Fibroblast of skin of right quadriceps (primary cell): ENCODE measurements at places on chromosomes 5 and 9.

- DNase-seq = no peak
These were observed 99.6 kb upstream of the SLC44A1 start for GRCh38 chr9:105144841-105145240.

DNA sequence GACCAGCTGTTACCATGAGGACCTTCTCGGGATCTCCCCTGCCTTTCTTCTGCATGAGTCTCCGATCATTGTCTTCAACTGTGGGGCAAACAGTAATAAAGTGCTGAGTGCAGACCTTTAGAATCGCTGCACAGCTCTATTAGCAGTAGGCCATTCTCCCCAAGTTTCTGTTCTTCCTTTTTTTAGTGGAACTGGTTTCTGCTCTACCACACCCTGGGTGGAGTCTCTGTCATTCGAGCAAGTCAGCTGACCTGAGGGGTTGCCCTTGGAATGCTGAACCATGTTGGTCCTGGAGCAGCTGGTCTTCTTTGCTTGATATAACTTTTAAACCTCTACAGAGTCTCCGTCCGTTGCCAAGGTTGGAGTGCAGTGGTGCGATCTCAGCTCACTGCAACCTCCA lies 33.4 kb upstream of the GNPDA1 start:
- DNase-seq = no peak

- no peak for DNase-seq
These were observed 8.8 kb downstream of the CLPTM1L start for GRCh38 chr5:1336106-1336561.

DNA sequence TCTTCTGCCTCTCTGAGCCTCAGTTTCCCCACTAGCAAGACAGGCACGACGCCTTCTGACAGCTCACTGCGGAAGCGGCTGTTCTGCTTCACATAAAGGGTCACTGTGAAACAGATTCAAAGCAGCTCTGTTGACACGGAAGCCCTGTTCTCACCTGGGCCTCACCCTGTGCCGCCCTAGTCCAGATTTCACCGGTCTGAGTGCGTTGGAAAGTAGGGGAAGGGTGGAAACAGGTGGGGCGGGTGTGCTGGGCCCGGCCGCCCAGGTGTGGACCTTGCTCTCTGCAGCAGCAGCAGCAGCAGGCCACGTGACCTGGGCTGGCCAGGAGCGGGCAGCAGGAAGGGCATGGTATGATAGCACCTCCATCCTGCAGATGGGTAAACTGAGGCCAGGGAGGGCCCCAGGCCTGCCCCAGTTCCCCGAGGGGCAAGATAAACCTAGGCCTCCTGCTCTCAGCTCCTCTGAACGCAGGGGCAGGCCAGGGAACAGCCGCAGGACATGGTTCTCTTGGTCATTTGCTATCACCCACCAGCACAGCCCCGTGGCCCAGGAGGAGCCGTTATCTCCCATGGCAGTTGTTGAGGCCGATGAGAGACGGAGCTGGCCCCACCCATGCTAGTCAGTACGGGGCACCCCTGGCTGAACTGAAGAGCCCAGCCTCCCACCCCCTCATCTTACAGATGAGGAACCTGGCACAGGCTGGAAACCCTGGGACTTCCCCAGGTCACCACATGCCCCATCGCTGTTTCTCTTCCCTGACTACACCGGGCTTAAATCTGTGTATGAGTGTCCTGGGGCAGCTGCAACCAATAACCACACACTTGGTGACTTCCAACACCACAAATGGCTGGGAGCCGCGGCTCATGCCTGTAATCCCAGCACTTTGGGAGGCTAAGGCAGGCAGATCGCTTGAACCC lies 12.1 kb downstream of the PTGES2 start:
- DNase-seq = no peak
